NCI-H460 (cell line): ENCODE measurements at places on chromosomes 3 and 15. TPM values are rescaled to one million over a fixed set of nuclear protein-coding genes. Genes with fewer than 3 reads are reported as not detected.
A peak's percentile ranks its signal among the peaks of the same experiment; 100 is the strongest.

DNA sequence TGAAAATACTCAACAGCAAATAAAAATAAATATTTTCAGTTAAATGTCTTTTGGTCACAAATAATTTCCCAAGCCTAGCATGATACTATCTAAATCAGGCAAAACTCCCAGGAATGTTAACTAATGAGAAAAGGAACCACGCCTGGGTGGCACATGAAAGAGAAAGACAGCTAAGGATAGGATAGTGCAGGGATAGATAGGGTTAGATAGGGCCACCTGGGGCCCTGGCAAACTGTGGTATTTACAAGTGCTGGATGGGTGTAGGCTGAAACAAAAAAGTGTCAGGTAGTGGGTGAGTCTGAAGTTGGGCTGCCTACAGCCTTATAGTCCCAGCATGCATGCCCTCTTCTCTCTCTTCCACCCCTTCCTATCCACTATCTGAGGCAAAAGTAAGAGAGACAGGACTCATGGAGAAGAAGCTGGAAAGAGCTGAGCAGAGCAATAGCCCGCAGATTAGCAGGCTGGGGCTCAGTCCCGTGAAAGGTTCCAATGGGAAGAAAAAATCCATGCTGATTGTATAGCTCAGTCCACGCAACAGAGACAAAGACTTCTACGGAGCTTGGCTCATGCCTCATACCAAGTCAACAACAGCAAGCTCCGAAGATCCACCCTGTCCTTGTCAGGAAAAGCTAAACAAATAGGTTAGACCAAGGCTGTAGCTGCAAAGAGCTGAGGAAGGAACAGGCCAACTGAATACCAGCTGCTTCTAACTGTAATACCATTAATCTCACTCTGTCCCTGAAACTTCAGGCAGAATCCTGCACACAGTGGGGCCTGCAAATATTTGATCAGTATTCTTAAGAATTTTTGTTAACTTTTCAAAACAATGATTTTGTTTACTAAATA lies 342.1 kb upstream of the ATP11B start:
- DNase-seq, result no peak

- DNase-seq, result no peak
These were observed 42.3 kb upstream of the RAB6B start for GRCh38 chr3:133937756-133938601.

DNA sequence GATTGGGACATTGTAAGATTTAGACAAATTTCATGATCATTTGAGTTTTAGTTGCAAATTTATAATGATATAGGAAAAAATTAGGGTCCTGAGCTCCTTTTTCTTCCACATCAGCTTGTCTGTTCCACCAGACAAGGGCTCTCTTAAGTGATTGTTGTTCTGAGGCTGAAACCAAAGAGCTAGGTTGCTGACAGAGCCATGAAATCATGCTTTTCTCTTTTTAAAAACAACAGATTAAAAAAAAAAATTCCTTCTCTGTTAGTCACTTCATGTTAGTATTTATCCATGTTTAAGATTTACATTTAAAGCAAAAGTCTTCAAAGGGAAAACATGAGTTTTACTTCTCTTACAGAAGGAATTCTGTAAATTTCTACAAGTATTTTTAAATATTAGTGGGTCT lies 56.8 kb downstream of the ATP2C1 start:
- no peak for DNase-seq

KBTBD8 gene
- total RNA-seq, result 0.72 and 1.7 TPM in 2 replicates

DNA sequence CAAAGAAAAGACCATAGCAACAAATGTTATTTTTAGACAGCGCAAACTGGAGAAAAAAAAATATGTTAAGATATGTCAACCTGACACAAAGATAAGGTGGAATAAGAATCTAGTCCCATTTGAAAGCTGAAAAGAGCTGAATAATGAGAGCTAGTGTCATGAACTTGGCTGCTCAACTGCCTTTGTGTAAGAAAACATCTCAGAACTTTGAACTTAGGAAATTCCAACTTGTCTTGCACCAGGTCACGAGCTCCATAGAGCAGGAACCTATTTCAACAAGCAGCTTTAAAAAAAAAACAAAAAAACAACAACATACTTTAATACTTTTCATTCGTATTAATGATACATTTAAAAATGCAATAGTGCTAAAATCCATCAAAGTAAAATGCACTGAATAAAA lies 79.5 kb downstream of the ZNF280D start:
- no peak for DNase-seq

GRCh38 chr3:191795196-191795595 lies 334.2 kb downstream of the PYDC2 start:
- no peak for DNase-seq

GRCh38 chr15:74788683-74789151 lies 6.8 kb downstream of the CSK start:
- DNase-seq, result no peak

GRCh38 chr3:85090495-85090894 lies 131.7 kb downstream of the CADM2 start:
- DNase-seq, result no peak

LRTM1 gene
- not detected in 2 replicates for total RNA-seq

DNA sequence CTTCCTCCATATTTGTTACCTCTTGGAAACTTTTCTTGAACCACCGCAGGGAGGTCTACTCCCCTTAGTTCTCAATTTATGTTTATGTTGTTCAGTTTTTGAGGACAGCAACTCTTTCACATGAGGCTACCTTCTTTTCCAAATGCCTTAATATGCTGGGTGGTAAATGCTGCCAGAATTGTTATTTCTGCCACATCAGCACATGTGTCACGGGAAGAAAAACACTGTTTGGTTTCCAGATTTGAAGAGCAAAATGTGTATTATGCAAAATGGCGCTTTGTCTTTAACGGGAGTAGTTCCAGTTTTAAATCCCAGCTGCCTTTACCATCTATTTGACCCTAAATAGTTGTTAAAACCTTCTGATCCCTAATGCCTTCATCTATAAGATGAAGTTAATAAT lies 606.2 kb upstream of the TBL1XR1 start:
- no peak for DNase-seq

TLR9 gene
- not detected in 2 replicates for total RNA-seq

LRRC2 gene
- not detected in 2 replicates for total RNA-seq

KY gene
- total RNA-seq, result not detected in 2 replicates

RBMS3 gene
- 25.8 and 29.6 TPM in 2 replicates for total RNA-seq

DNA sequence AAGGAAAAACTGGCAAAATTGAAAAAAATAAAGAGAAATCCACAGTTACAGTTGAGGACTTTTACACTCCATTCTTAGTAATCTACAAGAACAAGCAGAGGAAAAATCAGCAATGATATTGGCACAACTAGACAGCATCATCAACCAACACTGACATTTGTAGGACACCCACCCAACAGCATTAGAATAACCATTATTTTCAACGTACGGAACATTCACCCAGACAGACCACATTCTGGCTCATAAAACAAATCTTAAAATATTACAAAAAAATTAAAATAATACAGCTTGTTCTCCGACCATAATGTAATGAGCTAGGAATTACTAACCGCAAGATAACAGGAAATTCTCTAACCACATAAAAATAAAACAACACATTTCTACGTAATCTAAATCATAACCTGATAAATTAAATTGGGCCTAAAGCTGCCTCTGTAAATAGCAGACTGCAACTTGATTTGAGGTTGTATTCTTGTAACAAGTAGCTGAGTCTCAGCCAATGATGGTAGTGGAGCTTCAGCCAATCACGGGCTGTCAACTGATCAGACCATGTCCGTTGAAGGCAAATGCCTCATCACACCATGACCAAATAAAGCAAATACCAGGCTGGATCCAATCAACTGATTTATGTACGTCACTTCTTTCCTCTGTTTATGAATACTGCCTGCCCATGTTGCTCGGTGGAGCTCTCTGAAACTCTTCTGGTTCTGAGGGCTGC lies 9.2 kb downstream of the PLSCR4 start:
- DNase-seq, result no peak

DNA sequence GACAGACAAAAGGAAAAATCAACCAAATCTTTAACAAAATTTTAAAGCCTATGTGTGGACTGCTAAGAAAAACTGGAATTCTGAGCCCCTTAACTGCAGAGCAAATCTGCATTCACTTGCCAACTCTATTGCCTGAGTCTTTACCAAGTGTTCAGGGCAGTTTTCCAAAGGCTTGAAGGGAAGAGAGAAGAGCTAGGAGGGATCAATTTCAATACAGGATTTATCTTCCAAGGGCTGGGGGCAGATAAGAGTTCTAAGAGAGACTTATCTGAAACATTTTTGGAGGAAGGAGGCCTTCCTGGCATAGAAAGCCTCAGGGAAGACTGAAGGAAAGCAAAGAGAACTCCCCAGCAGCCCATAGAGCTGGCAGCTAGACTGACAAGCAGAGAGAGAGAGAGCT lies 31.4 kb upstream of the LSAMP start:
- DNase-seq, result no peak

DNA sequence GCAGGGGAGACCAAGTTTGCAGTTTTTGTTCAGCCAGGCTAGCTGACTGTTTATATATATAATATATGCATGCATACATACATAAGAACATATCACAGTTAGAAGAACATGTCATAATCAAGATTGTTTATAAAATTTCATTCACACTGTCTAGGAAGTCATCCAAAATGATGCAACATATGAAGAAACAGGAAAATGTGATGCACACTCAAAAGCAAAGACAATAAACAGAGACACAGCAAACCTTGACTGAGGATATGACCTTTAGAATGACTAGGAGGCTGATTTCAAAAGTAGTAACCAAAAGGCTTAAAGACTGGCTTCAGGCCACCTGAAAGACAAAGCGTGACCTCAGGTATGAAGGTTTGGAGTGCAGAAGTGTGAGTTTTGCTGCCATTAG lies 166.2 kb upstream of the NDN start:
- DNase-seq, result no peak

NUP210 gene
- total RNA-seq, result 48.5 and 52.6 TPM in 2 replicates

GRCh38 chr15:59299929-59300617 lies 72.6 kb downstream of the MYO1E start:
- DNase-seq, result peak; percentile 93

GRCh38 chr3:37149257-37149656 lies 25.1 kb downstream of the LRRFIP2 start:
- no peak for DNase-seq

ANKUB1 gene
- total RNA-seq, result not detected in 2 replicates

TMEM40 gene
- 0.25 and 0.72 TPM in 2 replicates for total RNA-seq

TICRR gene
- 5.2 and 5.9 TPM in 2 replicates for total RNA-seq

GRCh38 chr3:52057812-52058495 lies 1.6 kb upstream of the DUSP7 start:
- no peak for DNase-seq

DNA sequence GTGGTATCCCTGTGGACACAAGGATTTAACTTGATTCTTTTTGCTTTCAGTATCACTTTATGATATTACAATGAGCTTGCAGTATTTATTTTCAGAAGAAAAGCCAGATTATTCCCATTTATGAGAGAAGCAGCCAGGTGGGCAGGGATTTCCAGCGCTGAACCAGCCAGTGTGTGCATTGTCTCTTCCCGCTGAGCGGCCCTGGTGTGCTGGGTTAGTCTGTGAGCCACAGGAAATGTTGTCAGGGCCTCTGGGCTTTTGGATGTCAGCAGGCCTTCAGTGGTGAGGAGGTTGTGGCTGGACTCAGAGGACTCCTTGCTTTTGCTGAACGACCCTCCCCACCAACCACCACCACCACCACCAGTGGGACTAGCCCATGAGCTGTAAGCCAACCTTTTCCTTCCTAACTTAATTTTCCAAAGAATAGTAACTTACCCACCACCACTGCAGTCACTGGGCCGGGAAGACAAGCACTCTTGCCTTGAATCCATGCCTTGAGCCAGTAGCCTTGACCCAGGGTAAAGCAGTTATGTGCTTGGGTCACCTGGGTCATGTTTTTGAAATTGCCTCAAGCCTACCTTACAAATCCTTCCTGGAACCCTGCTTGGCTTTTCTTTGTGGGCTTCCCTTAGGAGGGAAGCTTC lies 33.1 kb downstream of the FLNB start:
- no peak for DNase-seq

GRCh38 chr15:62071711-62072308 lies 5.0 kb downstream of the C2CD4A start:
- no peak for DNase-seq

- no peak for DNase-seq
These were observed 41.6 kb upstream of the IL20RB start for GRCh38 chr3:136916223-136916622.

DNA sequence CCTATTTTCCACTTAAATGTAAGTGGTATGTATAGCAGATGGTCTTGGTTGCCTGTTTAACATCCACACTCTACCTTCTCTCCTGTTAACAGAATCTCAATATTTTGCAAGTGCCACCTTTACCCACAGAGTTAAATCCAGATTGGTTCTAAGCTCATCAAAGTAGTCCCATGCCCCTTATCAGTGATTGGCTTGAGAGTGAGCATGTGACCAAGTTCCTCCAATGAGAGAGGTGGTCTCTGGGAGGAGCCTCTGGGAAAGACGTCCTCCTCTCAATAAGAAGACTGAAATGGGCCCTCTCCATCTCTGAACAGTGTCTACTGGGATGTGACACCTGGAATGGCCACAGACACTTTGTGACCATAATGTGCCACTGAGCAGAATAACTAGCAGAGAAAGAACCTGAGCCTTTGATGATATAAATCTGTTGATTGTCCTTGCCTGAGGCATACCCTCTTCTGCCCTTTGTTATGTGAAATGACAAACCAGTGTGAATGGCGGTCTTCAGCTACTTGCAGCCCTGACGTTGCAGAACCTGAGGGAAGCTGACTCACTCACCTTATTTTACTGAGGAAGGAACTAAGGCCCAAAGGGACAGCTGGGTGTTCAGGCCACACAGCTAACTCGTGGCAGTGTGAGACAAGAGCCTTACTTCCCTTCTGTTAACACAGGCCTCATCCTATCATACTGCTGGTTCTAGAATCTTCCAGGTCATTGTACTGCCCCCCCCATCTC lies 42.4 kb upstream of the LARS2 start:
- DNase-seq, result no peak

DNA sequence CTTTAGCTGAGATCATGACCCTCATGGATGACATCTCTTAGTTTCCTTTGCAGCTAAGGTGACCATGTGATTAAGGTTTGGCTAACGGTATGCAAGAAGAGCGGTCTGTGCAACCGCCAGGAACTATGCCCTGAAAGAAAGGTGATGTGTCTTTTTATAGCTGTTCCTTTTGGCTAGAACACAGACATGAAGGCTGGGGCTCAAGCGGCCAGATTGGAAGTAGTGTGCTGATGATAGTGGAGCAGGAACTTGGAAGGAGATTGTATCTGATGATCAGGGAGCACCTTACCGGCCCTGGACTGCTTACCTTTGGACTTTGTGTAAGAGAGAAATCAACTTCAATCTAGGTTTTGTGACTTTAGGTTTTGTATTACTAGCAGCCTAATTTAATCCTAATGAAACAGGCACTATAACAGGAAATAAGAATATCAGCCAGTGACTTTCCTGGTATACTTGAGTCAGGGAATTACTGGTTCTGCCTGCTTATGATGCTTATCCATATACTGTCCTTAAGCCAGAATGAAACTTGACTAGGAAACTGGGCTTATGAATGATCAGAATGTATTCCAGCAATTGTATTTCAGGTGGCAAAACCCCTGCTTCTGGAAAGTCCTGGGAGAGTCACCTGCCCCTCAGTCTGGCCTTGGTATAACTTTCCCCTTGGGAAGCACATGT lies 164.3 kb upstream of the LRIG1 start:
- DNase-seq, result no peak

RHOA gene
- 433 and 440 TPM in 2 replicates for total RNA-seq

DNA sequence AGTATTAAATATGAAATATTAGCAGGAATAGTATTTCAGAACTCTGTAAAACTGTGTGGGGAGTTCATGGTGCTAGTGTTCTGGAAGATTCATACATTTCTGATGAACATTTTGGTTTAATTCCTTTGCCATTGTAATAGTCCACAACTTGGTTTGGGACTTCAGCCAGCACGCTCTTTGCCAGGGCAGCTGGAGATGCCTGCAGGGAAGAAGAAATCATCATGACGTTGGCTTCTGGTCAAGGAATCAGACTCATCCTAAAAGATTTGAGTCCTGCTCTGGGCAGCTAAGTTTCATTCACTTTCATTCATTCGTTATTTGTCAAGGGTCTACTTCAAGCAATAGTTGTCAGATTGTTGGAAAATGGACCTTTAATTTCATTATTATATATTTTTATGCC lies 32.4 kb upstream of the MRPL3 start:
- no peak for DNase-seq
